ENCODE measurements at places on chromosomes 11 and 22. TPM values are rescaled to one million over a fixed set of nuclear protein-coding genes. Genes with fewer than 3 reads are reported as not detected.

Gene NTM
- 191 TPM for total RNA-seq

GRCh38 chr11:3906166-3906565 lies 50.7 kb downstream of the STIM1 start:
- no peak for DNase-seq

Gene NAP1L4
- total RNA-seq = 156 TPM

- no peak for DNase-seq
Observed at GRCh38 chr22:28883657-28883916, 215 bp downstream of the ZNRF3 start.

- DNase-seq = no peak
Observed at GRCh38 chr22:27420817-27421361, 380.7 kb downstream of the MN1 start.

- no peak for DNase-seq
Observed at GRCh38 chr11:134134167-134134566, 65.3 kb downstream of the JAM3 start.

Gene MUC5AC
- total RNA-seq = under 0.01 TPM
